ENCODE measurements at places on chromosomes 4 and X.

GRCh38 chr4:97116511-97116910 lies 1026.8 kb downstream of the STPG2 start:
- DNase-seq: no peak

GRCh38 chrX:120125444-120125843 lies 9.7 kb upstream of the RHOXF1 start:
- DNase-seq: no peak

DNA sequence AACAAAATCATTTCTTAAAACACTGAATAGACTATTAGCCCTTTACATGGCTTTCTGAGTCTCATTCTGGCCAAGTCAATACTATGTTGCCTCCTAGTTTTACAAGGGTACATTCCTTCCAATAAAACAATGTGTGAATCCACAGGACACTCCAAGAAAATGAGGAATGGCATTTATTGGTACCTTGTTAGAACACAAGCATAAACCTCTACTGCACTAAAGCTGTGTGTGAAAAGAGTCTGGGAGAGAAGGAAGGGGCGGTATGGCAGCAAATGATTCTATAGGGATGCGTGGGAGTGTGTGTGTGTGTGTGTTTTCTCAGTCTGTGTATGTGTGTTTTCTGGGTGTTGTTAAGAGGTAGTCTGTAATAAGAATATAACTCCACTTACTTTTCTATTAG lies 48.9 kb downstream of the CXCL1 start:
- no peak for DNase-seq

- DNase-seq: no peak
Measured at GRCh38 chrX:20767346-20767745, 500.6 kb upstream of the RPS6KA3 start.

- no peak for DNase-seq
Measured at GRCh38 chr4:168362025-168362401, 43.5 kb upstream of the DDX60 start.

GRCh38 chr4:157075401-157075800 lies 549 bp upstream of the GLRB start:
- DNase-seq: no peak

DNA sequence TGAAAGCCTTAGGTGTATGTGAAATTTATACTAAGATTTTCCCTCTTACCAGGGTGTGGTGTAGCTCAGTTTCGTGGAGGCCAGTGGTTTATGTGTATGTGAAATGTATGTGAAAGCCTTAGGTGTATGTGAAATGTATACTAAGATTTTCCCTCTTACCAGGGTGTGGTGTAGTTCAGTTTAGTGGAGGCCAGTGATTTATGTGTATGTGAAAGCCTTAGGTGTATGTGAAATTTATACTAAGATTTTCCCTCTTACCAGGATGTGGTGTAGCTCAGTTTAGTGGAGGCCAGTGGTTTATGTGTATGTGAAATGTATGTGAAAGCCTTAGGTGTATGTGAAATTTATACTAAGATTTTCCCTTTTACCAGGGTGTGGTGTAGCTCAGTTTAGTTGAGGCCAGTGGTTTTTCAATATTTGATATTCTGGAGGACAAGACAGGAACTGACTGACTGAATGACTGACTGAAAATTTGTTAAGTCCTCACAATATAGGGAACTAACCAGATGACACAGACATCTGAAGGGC lies 143.7 kb downstream of the NEXMIF start:
- no peak for DNase-seq

DNA sequence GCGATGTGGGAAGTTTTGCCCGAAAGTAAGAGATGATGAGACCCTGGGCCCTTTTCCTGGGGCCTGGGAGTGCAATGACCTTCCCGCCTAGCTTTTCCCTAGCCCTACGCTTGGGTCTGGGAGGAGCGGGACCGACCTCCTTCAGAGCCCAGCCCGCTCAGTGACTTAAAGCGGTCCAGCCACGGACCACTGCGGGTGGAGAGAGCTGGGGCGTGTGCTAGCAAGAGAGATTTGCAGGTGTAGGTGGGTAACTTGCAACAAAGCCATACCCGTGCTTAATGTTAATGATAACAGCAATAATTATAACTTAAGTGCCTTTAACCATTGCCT lies 503 bp upstream of the PDE5A start:
- peak; percentile 79 for DNase-seq

- DNase-seq: no peak
Measured at GRCh38 chrX:10855845-10856244, 235.5 kb upstream of the MID1 start.

DNA sequence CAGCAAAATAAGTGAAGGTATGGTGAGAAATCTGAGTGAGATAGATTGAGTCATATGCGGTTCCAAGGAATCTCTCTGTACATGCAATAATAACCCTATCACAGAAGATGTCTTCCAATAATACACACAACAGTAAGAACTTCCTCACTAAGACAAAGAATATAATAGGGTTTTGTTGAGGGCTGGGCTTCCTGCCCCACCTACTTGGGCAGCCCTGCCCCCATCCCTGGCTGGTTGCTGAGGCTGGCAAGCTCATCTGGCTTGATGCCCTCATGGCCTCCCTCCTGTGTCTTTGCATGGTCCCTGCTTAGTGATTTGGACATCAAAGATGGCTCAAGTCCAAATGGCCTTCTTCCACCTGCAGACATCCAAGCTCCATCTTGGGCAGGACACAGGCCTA lies 2.7 kb downstream of the GEMIN8 start:
- peak; percentile 39 for DNase-seq

DNA sequence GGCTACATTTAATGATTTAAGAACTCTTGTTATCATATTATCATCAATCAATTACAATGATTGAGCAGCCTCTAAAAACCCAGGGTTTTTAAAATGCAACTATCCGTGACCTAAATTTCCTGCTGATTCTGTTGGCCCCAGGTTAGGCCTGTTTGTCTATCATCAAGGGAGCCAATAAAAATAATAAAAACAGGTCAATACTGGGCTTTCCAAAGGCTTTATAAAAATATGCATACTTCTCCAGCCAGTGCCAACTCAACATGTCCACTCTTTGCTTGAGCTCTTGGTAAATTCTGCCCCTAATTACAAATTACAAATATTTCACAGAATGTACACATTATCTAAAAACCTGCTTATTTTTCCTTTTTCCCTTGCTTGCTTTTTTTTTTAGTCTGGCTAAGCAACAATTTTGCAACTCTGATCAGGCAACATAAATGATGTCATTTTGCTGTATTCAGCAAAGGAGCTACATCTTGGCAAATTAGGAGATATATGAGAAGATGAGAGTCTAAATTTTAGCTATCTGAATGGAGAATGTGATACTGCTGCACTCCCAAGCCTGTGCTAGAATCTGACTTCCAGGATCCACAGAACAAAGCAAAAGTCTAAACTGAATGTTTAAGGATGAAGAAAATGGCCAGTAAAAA lies 204.0 kb downstream of the SCFD2 start:
- no peak for DNase-seq

DNA sequence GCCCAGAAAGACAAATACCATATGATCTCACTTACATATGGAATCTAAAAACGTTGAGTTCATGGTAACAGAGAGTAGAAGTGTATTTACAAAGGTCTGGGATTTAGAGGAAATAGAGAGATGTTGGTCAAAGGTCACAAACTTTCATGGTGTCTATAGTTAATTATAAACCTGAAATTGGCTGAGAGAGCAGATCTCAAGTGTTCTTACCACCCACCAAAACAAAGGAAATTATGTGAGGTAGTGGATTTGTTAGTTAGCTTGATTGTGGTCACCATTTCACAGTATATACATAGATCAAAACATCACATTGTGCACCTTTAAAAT lies 186.8 kb downstream of the NWD2 start:
- DNase-seq: no peak

DNA sequence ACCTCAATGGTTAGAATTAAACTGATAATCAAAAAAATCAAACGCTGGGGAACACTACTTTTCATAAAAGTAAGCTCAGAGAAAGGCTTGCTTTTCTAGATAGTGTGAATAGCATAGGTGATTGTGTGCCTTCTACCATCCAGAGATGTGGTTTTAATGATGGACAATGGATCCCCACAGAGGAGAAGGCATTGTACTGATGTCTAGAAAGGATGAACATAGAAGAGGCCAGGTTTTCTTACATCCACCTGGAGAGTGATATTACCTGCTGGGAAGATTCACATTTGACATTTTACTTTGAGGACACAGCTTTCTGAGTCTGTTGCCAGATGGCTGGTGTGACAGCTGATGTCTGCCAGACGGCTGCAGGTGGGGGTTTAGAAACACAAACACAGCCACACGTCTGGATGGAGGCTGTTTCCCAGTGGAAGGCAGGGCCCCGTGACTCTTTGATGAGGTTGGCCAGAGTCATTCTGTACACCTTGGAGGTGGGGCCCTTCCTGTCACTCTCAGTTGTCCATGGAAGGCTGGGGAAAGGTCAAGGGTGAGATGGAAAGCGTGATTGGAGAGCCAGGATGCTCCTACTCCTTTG lies 114.4 kb downstream of the PSAPL1 start:
- DNase-seq: no peak

DNA sequence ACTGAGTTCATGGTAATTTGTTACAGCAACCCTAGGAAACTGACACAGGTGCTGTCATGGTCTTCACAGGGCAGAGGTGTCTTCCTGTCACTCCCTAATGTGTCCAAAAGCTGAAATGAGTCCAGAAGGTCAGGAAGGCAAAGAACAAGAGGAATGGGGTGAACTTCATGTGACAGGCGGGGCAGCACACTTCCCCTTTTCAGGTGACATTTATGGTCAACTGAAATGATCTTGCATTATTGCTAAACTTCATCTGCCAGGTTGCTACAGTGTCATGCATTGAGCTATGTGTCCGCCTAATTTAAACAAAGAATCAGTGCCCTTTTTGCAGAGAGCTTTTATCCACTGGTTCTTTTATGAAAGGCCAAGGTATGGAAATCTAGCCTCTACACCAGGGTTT lies 15.9 kb upstream of the CCDC149 start:
- DNase-seq: no peak

DNA sequence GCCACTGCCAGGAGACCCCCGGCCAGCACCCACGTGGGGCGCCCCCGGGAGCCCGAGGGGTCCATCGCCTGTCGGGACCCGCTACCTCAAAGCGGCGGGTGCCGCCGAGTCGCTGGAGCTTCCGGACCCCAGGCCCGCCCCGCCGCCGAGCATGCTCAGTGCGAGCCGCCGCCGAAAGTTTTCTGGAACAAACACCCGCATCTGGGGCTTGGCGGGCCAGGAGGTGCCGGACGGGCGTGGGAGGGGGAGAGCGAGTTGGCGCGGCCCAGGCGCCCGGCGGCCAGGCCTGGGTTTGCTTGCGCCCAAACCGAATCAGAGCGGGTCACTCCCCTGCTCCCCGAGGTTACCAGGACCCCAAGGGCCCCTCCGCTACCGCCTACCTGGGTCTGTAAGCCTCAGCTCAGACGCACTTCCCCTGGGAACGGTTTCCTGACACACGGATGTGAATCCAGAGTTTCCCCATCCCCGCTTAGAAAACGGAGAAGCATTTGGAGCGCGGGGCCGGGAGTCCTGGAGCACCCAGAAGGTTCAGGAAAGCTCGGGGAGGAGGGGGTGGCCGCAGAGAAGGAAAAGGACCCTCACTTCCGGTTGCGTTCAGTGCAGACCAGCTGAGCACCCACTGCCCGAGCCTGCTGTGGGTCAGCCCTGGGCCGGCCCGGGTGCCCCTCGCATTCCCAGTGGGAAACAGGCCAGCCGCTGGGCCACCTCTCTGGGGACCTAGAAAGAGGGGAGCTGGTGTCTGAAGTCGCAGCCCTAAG lies at the start of gene EVC2:
TSS of gene EVC2 (minus strand) at position 111 of the 758 bp plus-strand sequence. CDS start at position 65, 46 bp downstream.
- DNase-seq: peak; percentile 16

- peak; percentile 33 for DNase-seq
Measured at GRCh38 chr4:17511051-17511450, 839 bp downstream of the QDPR start.

Measured in NCI-H1092 treated with DMSO at 0.1 percent for 48 hours (cell line).